ENCODE measurements at places on chromosomes 2 and 18.

- DNase-seq = no peak
Observed at GRCh38 chr2:162390801-162391200, 46.9 kb downstream of the GCA start.

- no peak for DNase-seq
Observed at GRCh38 chr18:13260935-13261640, 42.5 kb downstream of the LDLRAD4 start.

- DNase-seq = peak; percentile 14
Observed at GRCh38 chr2:149715005-149715592, 127.5 kb upstream of the MMADHC start.

- peak; percentile 66 for DNase-seq
Observed at GRCh38 chr2:185208261-185208660, 530.3 kb upstream of the FSIP2 start.

DNA sequence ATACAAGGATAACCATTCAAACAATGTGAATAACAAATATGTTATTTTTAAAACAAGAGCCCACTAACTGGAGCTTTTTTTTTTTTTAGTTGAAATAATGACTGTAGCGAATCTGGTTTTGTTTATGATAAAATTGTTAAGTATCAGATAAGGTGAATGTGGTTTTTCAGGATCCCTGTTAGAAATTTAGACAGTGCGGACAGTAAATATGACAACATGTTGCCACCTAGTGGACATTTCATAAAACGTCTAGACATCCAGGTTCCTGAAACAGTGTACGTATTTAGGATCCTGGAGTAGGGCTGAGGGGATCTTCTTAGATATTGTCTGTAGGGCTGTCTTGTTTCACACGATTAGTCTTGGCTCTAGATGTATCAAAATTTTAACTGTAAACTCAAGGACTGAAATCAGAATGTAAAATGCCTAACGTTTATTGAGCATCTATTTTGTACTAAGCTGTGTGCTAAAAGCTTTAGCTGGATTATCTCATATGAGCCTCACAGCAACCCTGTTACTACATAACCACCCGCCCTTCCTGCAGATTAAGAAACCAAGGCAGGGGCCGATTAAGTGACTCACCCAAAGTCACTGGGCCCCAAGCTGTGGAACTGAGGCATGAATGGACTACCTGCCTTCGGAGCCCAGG lies 23.9 kb upstream of the CCDC68 start:
- peak; percentile 72 for DNase-seq

DNA sequence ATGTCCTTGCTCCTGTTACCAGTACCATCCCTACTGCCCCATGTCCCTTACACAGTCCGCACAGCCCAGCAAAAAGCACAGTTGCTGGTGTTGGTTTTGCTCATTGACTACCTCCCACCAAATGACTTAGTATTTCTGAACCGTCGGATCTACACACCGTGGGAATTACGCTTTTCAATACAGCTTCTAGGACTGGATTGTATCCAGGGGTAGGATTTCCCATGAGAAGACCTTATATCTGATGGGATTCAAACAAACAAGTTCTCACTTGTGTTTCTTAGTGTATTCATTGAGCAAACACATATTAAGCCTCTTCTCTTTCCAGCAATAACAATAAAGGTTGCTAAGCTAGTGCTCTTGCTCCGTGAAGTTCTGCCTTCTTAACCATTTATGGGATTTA lies 25.8 kb downstream of the TRAPPC12 start:
- no peak for DNase-seq

DNA sequence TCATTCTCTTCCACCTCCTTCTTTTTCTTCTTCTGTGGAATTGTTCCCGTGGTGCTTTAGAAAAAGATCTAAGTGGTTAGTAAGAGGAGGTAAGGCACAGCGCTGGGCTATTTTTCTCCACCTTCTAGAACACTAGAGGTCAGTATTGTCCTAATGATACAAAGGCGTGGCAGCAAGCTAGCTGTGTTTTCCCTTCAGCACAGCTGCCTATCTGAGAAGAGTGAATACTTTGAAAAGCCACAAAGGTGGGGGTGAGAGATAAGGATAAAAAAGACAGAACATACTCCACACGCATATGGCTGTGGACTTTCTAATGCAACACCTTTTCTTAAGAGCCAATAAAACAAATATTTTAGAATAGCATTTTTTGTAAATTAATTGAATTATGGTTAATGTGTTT lies 2.1 kb downstream of the CNTNAP5 start:
- peak; percentile 78 for DNase-seq

GRCh38 chr2:168139852-168140251 lies 107.5 kb downstream of the STK39 start:
- DNase-seq = no peak

DNA sequence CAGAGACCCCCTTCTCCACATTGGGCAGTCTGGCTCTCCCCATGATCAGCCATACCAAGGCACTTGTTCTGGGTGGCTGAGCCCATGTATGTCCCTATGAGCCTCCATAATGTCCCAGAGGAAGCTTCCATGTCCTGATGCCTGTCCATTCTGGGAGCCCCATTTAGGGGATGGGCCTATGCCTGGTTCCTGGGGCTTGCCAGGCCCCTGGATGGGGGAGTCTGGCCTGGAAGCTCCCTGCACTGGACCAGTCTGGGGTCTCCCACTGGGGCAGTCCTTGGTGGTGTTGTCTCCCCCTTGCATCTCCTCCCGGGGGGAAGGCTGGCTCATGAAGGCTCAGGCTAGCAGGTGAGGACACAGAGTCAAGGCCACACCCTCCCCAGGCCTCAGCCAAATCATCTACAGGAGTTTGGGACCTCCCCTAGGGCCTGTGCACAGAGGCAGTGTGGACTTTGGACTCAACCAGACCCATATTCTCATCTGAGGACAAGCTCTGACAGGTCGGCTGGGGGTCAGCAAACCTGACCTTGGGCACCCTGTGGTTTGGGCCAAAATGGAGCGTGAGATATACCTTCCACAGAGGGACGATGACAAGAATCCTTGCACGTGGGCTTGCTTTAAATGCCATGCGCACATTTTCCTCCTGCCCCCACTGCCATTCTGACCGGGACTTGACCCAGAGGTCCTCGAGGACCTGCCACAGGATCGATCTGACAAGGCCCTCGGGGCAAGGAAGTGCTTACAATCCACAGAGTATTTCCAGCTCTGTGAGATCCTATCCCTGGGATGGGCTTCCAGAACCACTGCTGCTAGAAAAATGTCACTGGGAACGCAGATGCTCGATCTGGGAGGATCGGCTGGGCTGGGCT lies 38.8 kb downstream of the INHBB start:
- no peak for DNase-seq

DNA sequence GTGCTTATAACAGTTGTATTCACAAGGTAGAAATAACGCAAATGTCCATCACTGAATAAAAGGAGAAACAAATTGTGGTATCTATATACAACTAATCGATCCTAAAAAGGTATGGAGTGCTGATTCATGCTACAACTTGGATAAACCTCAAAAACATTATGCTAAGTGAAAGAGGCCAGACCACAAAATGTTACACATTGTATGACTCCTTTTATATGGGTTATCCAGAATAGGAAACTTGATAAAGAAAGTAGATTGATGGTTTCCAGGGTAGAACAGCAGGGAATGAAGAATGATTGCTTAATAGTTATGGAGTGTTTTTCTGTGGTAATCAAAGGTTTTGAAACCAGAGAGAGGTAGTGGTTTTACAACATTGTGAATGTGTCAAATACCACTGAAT lies 432.2 kb upstream of the TRIB2 start:
- no peak for DNase-seq

DNA sequence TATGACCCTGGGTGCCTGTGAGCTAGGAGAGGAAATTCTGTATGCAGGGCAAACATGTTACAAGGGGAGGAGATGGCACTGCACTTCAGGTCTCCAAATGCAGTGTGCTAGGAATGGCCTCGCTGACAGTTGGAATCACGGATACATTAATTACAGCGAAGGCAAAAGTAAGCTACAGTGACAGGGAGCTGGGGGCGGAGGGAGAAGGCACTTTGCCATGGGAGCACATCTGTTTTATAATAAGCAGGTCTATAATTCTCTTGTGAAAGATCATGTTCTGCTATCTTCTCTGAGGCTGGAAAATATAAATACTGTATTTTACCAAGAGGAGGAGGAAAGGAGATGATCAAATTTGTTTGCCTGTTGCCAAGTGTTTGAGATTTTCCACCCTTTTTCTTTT lies 56.3 kb upstream of the FZD5 start:
- no peak for DNase-seq

DNA sequence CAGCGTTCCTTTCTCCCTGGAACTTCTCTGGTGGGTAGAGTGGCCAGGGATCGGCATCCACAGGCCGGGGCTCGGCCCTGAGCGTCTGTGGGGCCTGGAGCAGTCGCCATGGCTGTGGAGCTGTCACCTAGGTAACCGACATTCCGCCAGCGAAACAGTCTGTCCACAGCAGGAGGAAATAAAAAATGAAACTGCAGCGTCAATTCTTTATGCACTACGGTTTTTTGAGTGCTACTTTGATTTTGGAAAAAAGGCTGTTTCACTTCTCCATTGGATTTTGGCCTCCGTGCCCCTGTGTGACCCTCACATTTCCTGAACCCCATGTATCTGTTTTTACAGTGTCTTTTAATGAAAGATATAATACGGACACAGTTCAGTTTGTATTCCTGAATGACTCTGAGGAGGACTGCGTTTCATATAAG lies 163.4 kb downstream of the LDLRAD4 start:
- DNase-seq = no peak

GRCh38 chr2:127217470-127218325 lies 2.4 kb downstream of the CYP27C1 start:
- no peak for DNase-seq

- peak; percentile 68 for DNase-seq
Observed at GRCh38 chr2:9333591-9334171, 89.6 kb downstream of the ITGB1BP1 start.

DNA sequence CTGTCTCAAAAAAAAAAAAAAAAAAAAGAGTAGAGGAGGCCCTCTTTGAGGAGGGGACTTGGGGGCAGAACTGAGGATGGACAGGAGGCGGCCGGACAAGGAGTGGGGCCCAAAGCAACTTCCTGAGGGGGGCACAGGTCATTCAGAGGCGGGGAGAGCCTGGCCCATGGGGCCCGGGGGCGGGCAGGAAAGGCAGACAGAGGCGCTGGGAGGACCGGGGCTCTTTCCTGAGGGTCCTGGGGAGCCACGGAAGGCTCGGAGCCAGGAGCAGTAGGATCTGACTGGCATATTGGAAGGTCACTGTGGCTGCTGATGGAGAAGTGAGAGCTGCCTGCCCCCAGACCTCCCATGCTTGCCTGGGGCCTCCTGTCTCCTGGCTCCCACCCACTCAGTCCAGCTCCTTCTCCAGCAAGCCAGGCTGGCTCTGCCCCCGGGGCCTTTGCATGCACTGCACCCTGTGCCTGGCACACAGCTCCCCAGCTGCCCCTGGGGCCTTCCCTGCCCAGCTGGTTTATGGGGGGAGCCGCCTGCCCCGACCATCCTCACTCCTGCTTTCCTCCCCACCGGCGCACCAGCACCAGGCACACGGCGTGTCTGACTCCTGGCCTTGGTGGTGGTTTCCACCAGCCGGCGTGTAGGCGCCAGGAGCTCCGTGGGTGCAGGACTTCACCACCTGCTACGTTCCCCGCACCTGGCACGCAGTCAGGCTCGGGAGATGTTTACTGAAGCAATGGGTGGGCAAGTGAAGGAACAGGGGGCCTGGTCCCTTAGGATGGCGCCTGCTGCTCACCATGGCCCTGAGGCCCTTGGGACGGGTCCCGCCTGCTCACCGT lies 5.6 kb downstream of the ESPNL start:
- no peak for DNase-seq

DNA sequence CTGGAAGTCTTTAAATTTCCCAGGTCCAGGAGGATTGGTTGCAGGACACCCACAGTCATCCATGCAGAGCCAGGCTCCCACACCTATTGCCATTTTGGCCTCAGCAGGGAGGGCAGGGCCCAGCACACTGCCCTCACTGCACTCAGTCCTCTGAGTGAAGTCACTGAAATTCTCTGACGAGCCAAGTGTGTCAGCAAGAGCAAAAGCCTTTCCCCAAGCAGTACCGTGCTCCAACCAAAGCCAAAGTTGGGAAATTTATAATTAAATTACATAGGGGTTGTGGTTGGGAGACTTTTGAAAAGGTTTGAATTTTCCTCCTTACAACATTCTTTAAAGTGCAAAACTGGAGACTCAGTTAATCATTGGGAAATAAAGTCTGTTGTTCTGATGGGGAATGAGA lies 98.5 kb upstream of the CD226 start:
- DNase-seq = no peak

DNA sequence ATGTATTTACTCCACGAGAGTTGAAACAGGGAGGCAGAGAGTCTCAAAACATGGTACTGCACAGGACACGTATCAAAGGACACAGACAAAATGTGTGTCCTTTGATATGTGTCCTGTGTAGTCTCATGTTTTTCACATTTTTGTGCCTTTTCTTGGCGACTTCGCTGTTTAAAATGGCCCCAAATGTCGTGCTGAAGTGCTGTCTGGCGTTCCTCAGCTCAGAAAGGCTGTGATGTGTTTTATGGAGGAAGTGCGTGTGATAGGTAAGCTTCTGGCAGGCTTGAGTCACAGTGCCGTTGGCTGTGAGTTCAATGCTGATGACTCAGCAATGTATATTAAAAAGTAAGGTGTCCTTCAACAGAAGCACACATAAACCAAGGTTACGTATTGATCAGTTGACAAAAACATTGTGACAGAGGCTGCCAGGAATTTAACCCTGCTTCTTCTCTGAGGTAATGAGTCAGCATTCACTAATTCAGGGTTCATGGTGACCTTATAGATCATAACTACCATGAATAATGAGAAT lies 78.2 kb downstream of the DYSF start:
- DNase-seq = peak; percentile 35

GRCh38 chr2:33313039-33313438 lies 163.4 kb upstream of the RASGRP3 start:
- DNase-seq = no peak

GRCh38 chr2:96687266-96687665 lies 44.7 kb downstream of the FER1L5 start:
- no peak for DNase-seq

Measured in KBM-7 (cell line).